ENCODE measurements at places on chromosomes 2 and 18.

- DNase-seq = no peak
These were observed 112.3 kb downstream of the BCL2 start for GRCh38 chr18:63207143-63207790.

DNA sequence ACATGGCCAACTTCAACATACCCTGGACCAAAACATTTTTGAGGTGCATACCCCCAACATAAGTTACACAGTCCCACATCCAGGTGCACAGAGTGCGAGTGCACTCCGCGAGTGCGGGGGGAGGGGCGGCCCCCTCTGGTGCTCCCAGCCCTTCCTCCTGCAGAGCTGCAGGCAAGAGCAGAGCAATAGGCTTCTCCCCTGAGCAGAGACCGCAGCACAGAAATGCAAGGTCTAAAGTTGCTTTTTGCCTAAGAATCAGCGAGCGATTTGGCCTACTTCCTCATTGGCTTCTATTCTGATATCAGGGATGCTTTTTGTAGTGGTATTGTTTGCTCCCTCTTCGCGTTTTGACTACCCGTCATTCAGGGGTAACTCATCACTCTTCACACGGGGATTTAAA, 40.6 kb downstream of the BOLA3 start:
- DNase-seq = no peak

- DNase-seq = no peak
These were observed 4.3 kb upstream of the NEUROD1 start for GRCh38 chr2:181684454-181685149.

DNA sequence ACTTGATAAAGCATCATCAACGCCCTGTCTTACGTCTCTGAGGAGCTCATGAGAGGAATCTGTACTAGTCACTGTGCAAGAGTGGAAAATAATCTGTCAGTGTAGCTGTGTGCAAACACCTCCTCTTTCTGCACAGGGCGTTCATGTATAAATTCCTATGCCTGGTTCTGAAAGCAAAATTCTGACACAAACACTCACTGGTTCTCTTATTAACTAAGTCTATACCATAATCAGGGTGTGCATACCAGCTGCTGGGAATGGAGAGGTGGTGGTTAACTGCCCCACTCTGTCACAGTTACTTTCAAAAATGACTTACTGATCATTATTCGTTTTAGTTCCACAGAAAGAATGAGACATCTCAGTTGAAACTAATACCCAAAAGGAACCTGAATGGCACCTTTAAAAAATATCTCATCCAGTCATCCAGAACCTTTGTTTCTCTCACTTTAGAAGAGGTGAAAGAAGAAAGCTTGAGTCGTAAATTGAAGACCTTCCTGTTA, 35.7 kb downstream of the STK39 start:
- no peak for DNase-seq

GRCh38 chr2:200338692-200339091, 32.2 kb downstream of the SPATS2L start:
- no peak for DNase-seq

- DNase-seq = no peak
These were observed 104.9 kb upstream of the LHCGR start for GRCh38 chr2:48860380-48860779.

DNA sequence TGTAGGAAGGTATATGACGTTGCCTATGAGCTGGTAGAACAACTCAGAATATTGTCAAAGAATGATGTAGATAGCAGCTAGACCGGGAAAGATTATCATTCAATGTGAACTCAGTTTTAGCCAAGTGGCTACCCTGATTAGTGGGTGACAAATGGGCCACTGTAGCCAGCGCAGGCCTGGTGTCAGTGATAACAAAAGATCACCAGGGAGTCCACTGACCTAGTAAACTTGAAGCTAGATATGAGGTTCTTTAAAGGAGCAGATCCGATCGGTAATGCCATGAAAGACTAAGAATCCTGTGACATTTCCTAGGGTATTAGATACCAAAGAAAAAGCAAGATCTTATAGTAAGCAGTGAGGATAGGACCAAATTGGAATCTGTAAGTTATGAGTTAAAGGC, 180.9 kb downstream of the GCA start:
- DNase-seq = no peak
